Gastroesophageal sphincter (tissue), 4 donors: ENCODE measurements at places on chromosomes 6 and 20. TPM values are rescaled to one million over a fixed set of nuclear protein-coding genes. Genes with fewer than 3 reads are reported as not detected.

DEFB124 gene
- total RNA-seq: not detected

NRSN2 gene
- 25.3 TPM for total RNA-seq

KHDRBS2 gene
- total RNA-seq: not detected

HLA-DQA1 gene
- total RNA-seq: 1.7 TPM

ARFGEF3 gene
- 4.2 TPM for total RNA-seq

VSTM2L gene
- total RNA-seq: 8.2 TPM

RNF5 gene
- total RNA-seq: 89.3 TPM

TRIM10 gene
- total RNA-seq: not detected

SNAP25 gene
- total RNA-seq: 2.7 TPM

FAXC gene
- 23.2 TPM for total RNA-seq

FOXF2 gene
- 81.6 TPM for total RNA-seq

FGD2 gene
- total RNA-seq: 11.6 TPM

NFKBIE gene
- total RNA-seq: 4.2 TPM

- no peak for ATAC-seq
These were observed 58.1 kb downstream of the C6orf58 start for GRCh38 chr6:127635091-127635490.

GRCh38 chr6:125003070-125003469 is 40.8 kb downstream of the RNF217 start:
- no peak for ATAC-seq

DNA sequence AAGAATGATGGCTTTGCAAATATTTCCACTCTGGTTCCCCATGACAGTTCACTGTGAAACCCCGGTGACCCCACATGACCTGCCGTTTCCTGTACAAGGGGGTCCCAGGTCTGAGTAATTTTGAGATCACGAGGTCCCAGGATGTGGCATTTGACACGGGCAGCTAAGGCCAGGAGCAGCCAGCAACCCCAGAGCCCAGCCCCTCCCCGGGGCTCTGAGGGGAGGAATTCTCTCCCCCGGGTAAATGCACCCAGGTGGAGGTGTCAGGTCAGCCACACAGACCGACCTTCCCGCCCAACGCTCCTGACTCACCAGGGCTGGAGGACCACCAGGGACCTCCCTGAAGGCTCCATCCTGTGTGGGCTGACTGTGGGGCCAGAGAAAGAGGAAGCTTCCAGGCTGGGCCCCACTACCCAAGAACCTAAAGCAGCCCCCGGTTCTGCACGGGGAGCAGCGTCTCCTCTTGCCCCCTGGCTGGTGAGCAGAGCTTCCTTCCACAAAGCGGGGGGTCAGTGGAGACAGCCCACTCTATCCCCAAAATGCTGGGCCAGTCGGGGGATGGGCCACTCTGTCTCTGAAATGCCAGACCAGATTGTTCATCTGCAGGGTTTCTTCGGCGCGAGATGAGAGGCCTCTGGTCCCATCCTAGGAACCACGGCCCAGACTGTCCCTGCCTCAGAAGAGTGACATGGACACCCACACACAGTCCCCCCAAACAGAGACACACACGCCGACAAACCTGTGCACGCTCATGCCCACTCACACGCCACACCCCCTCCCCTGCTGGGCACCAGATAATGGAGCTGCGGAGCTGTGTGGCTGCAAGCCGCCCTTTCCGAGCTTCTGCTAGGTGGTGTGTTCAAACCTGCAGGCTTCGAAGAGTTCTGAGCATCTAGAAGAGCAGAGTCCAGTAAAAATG is 23.4 kb upstream of the SLCO4A1 start:
- ATAC-seq: no peak

- no peak for ATAC-seq
These were observed 22.9 kb upstream of the TBC1D7 start for GRCh38 chr6:13351271-13351670.

DNA sequence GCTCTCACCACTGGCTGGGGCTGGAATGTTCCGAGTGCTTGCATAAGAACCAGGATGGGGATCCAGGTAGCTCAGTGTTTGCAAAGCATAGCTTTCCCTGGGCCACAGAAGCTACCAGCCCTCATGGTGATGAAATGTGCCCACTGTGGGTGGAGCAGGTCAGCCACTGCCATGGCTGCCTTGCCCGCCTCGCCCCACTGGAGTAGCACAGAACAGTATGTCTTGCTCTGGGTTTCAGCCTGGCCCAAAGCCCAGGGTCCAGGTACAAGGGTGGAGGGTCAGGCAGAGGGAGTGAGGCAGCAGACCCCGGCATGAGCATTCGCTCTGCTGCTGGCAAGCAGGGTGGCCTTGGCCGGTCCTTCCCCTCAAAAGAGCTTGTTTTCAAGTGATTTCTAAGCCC is 34.7 kb downstream of the KCNK17 start:
- no peak for ATAC-seq

GRCh38 chr6:17389274-17389847 is 4.0 kb upstream of the CAP2 start:
- ATAC-seq: no peak

DNA sequence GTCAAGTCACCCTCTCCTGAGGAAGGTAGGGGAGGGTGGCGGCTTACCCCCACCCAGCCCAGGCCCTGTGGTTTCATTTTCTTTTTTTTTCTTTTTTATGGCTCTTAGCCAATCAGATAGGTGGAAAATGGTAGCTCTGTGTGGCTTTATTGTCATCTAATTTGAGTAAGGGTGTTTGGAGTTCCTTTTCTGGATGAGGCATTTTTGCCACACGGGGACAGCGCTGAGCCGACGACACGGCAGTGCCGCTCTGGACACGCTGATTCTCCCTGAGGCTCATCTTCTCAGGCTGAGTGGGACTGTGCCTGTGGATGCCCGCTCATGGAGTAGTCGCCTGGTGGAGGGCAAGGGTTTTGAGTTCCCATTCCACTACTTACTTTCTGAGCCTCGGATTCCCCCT is 37.6 kb upstream of the ANGPT4 start:
- no peak for ATAC-seq

DNA sequence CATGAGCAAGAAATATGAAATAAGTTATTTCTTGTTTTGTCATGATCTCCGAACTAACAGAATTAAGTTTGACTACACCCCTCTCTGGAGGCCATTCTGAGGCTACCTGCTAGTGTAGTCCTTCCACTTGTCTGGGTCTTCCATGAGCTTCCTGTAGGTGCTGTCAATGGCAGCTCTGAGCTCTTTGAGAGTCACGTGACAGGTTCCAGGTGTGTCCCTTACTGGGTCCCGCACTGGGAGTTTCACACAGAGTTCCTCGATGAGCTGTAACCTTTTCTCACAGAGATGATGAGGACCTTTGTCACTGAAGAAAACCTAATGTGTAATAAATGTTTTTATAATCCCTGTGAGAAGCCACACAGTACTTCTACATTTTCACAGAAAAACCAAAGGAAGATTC is 186.6 kb downstream of the SYNE1 start:
- ATAC-seq: no peak

GRCh38 chr6:76834399-76834798 is 628.9 kb downstream of the HTR1B start:
- no peak for ATAC-seq

- no peak for ATAC-seq
These were observed 16.9 kb upstream of the UQCC2 start for GRCh38 chr6:33728438-33728837.

- ATAC-seq: no peak
These were observed 76.1 kb upstream of the TFAP2D start for GRCh38 chr6:50637267-50637666.

DNA sequence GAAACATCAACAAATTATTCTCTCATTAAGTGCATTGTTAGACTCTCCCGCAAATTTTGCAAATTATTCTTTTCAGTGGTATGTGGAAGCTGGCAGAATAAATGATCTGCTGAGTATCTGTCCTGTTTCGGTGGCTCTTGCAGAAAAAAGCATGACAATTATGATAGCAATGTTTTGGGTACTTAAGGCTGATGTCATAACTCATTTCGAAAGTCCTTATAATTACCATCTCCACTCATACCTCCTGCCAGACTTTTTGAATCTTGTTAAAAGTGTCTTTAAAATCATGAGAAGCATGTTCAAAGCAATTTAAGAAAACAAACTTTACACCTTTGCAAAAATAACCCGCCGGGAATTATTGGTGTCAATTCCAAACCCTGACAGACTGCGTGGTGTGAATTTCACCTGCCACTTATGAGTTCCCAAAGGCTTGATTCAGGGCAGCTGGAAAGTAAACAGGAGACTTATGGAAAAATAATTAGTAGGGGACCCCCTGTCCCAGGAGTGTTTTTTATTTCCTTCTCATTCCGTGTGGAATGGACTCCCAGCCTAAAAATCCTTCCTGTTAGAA is 87.6 kb upstream of the E2F3 start:
- no peak for ATAC-seq

GRCh38 chr6:166612471-166612881 is 14.6 kb downstream of the RPS6KA2 start:
- no peak for ATAC-seq

- peak; percentile 76 for ATAC-seq
These were observed 93.3 kb upstream of the RNF24 start for GRCh38 chr20:4108495-4109306.

DNA sequence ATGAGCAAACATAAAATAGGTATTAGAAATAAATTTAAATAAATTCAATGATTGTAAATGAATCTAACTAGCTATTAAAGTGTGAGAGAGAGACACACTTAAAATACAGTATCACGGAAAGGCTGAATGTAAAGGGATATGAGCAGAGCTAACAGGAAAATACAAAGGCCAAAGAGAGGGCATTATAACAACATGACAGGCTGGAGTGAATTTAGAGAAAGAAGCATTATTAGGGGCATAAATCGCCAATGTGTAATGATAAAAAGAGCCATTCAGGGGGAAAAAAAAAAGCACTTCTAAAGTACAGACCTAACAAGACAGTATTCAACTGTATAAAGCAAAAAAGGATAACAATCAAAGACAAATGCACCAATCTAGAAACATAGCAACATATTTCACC is 28.1 kb downstream of the DACT2 start:
- no peak for ATAC-seq

GRCh38 chr6:144602523-144603180 is 317.5 kb downstream of the UTRN start:
- ATAC-seq: no peak

DNA sequence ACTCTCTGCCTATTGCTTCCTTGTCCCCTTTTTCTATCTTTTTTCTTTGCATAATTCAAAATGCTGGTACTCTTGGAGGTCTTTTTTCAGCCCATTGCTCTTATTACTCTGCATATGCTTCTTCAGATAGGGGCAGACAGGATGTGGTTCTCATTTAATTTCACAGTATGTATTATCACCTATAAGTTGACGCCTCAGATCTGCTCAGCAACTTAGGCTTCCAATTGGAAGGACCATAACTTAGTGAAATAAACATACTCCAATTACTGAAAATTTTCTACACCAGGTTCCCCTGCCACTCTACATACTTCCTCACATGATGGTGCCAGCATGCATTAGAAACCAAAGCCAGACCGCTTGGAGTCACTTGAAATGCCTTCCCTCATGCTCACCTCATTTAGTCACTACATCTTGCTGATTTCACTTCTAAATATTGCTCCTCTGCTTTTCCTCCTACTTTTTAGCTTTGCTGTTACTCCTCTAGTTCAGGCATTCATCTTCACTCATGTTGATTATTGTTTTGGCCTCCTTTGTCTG is 34.5 kb upstream of the AHI1 start:
- no peak for ATAC-seq

GRCh38 chr6:45473121-45473993 is 95.6 kb upstream of the SUPT3H start:
- ATAC-seq: no peak

GRCh38 chr6:2061880-2062279 is 183.5 kb downstream of the GMDS start:
- no peak for ATAC-seq

DNA sequence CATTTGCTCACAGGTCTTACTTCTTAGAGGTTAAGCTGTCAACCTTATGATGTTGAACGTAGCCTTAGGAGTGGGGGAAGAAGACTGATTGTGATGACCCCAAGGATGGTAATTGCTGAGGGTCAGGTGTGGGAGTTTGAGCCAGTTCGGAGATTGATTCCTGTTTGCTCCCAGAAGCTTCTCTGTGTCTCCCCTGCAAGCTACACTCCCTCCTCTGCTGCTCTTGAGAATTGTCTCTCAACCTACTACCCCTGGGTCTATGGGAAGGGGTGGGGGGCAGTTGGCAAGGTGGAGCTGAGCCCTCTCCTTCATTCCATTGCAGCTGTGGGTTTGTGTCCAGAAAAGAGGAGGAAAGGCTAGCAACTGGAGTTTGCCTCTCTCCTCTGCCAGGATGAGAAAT is 113.8 kb downstream of the PLEKHG1 start:
- ATAC-seq: no peak
